Effector memory CD4-positive, alpha-beta T cell (primary cell): ENCODE measurements at places on chromosomes 7 and 10.

- no peaks in the 10 kb centered on the region for H3K36me3 ChIP-seq
- DNase-seq = peak; percentile 62
- H3K27ac ChIP-seq = peak overlapping the region; percentile 11
- peak overlapping the region; percentile 57 for H3K4me3 ChIP-seq
- H3K27me3 ChIP-seq = peaks cover 47% of the 10 kb centered on the region
These were observed 9.9 kb upstream of the SPAG6 start for GRCh38 chr10:22335173-22335933.

DNA sequence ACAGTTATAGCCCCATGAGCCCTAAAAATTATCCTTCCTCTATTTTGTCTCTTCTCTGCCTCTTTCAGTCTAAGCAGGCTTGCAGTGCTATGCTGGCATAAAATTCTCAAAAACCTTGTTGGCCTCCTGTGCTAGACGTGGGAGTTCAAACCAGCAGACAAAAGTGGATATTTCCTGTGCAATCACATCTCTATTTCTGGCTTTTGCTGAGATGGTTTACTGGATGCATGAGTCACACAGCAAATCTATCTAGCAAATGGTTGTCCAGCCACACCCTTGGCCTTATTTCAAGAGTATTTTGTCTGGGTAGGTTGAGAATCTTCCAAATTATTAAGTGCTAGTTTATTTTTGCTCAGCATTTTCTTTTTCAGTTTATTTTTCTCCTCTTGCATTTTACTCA, 370.8 kb downstream of the CDC14C start:
- no peaks in the 10 kb centered on the region for H3K27me3 ChIP-seq
- no peak overlapping the region for H3K4me3 ChIP-seq
- DNase-seq = no peak
- H3K27ac ChIP-seq = no peak overlapping the region

GRCh38 chr7:26081638-26082037, 70.4 kb upstream of the NFE2L3 start:
- peaks cover 8% of the 10 kb centered on the region for H3K27me3 ChIP-seq
- peaks cover 4% of the 10 kb centered on the region for H3K4me1 ChIP-seq
- H3K4me3 ChIP-seq = no peak overlapping the region
- no peaks in the 10 kb centered on the region for H3K36me3 ChIP-seq
- DNase-seq = no peak
- H3K27ac ChIP-seq = no peak overlapping the region

DNA sequence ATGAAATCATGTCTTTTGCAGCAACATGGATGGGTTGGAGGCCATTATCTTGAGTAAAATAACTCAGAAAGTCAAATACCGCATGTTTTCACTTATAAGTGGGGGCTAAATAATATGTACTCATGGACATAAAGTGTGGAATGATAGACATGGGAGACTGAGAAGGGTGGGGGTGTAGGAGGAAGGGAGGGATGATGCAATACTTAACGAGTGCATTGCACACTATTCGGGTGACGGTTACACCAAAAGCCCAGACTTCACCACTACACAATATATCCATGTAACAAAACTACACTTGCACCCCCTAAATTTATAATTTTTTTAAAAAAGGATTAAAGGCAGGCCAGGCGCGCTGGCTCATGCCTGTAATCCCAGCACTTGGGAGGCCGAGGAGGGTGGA, 13.6 kb downstream of the LGI1 start:
- no peak overlapping the region for H3K4me3 ChIP-seq
- no peak for DNase-seq
- H3K4me1 ChIP-seq = no peaks in the 10 kb centered on the region
- H3K27ac ChIP-seq = no peak overlapping the region
- no peaks in the 10 kb centered on the region for H3K36me3 ChIP-seq

- DNase-seq = no peak
- no peaks in the 10 kb centered on the region for H3K36me3 ChIP-seq
- no peak overlapping the region for H3K4me3 ChIP-seq
- no peak overlapping the region for H3K27ac ChIP-seq
- H3K27me3 ChIP-seq = no peaks in the 10 kb centered on the region
- H3K4me1 ChIP-seq = no peaks in the 10 kb centered on the region
These were observed 6.6 kb upstream of the ITIH2 start for GRCh38 chr10:7696545-7696944.

GRCh38 chr10:132706701-132707100, 79.2 kb downstream of the NKX6-2 start:
- H3K27me3 ChIP-seq = no peaks in the 10 kb centered on the region
- no peak overlapping the region for H3K4me3 ChIP-seq
- H3K27ac ChIP-seq = no peak overlapping the region

DNA sequence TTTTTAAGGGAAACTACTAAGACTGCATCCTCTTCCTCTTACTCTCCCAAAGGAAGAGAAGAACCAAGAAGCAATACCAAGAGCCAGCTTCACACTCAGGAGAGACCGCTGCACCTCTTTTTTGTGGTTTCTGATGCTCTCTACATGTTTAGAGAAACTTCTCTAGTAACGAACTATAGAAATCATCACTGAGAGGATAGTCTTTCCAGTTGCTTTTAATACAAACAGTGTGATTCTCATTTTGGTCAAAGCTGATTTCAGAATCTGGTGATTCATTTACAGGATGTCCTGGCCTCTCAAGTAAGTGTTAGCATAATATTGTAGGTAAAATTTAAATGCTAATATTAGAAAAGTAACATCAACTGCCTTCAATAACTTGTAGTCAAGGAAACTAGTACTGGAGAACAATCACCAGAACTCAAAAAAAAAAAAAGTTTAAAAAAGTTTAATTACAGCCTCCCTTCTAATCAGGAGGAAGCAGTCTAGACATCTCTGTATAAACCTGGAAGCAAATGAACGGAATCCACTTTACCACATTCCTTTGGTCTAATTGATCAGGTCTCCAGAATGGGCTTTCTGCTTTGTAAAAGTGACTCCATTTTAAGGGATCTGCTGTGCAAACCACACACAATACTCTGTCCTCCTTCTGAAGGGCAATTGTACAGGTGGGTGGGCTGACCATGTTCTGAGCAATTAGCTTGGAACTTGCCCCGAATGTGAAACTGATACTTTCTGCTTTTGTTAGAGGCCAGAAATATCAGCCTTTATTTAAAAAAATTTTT, 3.0 kb downstream of the LAMB1 start:
- no peaks in the 10 kb centered on the region for H3K36me3 ChIP-seq
- no peak overlapping the region for H3K4me3 ChIP-seq
- no peak overlapping the region for H3K27ac ChIP-seq
- H3K27me3 ChIP-seq = peaks cover 22% of the 10 kb centered on the region
- H3K4me1 ChIP-seq = peaks cover 13% of the 10 kb centered on the region
- no peak for DNase-seq

- no peaks in the 10 kb centered on the region for H3K36me3 ChIP-seq
- H3K4me3 ChIP-seq = no peak overlapping the region
- no peak for DNase-seq
- H3K27ac ChIP-seq = no peak overlapping the region
- no peaks in the 10 kb centered on the region for H3K4me1 ChIP-seq
These were observed 85.6 kb upstream of the CAPZA2 start for GRCh38 chr7:116776610-116777289.

- no peaks in the 10 kb centered on the region for H3K27me3 ChIP-seq
- H3K36me3 ChIP-seq = no peaks in the 10 kb centered on the region
- H3K27ac ChIP-seq = no peak overlapping the region
These were observed 27.7 kb downstream of the NCAPG2 start for GRCh38 chr7:158676906-158677305.

DNA sequence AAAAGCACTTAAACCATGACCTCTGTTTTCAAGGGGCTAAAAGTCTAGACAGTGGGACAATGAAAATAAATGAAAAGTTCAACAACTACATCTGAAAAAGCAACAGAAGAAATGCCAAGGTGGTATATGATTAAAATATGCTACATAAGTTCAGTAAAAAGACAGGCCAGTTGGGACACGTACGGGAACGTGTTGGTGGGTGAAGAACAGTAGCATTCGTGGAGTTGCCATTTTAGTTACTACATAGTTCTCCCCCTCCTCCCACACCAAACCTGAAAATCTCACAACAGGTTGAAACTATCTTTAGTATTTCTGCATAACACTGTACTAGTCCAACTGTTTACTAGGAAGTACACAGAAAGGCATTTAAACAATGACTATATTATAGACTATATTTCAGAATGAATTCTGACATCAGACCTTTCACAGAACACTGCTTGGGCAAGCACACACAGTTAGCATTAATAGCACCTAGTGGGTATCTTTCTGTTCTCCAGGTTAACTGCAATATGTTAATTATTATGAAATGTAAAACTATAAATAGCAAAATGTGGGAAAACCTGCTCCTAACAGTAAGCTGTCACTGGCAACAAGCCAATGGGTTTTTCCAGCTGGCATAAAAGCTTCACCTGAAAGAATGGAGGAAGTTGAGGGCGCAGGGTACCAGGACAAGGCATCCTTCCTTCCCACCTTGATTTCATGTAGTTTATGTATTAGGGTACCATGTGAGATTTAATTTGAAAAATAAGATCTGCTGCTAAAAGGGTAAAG, 135.0 kb downstream of the STRA8 start:
- H3K27ac ChIP-seq = no peak overlapping the region
- H3K36me3 ChIP-seq = peaks cover 7% of the 10 kb centered on the region
- no peak for DNase-seq
- no peaks in the 10 kb centered on the region for H3K27me3 ChIP-seq
- no peak overlapping the region for H3K4me3 ChIP-seq

DNA sequence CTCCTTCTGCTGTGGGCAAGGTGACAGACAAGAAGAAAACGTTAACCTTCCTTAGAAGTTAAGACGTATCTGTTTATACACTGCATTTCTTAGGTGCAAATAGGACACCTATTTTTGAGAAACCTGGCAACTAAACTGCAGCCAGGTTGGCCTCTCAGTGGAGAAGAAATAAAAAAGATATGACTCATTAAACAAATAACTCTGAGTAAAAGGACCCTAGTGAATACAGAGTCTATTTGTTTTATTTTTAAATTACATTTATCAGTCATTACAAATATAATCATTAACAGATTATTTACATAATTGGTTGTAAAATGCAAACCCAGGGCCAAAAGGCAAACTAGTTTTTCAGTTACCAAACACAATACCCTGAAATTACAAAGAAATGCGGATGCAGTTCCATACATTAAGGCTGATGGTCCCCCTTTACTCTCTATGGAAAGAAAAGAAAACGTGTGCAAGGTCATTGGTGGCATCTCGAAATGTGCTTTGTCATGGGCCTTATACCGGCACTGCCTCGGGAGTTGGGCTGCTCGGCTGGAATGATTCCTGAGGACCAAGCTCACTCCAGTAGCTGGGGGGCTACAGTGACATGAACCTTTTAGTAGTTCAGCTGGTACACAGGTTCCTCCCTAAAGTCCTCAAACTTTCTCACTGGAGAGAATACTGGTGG, 38.4 kb downstream of the ADRB1 start:
- no peaks in the 10 kb centered on the region for H3K27me3 ChIP-seq
- DNase-seq = no peak
- no peak overlapping the region for H3K27ac ChIP-seq
- H3K4me1 ChIP-seq = no peaks in the 10 kb centered on the region

GRCh38 chr7:44175730-44176129, 13.5 kb downstream of the GCK start:
- H3K27me3 ChIP-seq = no peaks in the 10 kb centered on the region
- no peak overlapping the region for H3K4me3 ChIP-seq
- no peaks in the 10 kb centered on the region for H3K4me1 ChIP-seq
- no peaks in the 10 kb centered on the region for H3K36me3 ChIP-seq
- H3K27ac ChIP-seq = no peak overlapping the region
- DNase-seq = no peak

DNA sequence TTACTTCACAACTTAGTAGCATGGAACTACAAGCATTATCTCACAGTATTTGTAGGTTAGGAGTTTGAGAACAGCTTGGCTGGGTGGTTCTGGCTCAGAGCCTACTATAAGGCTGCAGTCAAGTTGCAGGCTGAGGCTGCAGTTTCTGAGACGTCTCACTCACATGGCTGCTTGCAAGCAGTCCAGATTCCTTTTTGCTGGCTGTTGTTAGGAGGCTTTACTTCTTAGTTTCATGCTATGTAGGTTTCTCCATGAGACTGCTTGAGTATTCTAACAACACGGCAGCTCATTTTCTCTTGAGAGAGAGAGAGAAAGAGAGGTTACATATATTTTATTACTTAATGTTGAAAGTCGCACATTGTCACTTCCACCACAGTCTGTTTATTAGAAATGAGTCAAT, 1073.9 kb downstream of the NXPH1 start:
- H3K36me3 ChIP-seq = no peaks in the 10 kb centered on the region
- no peak overlapping the region for H3K4me3 ChIP-seq
- no peak for DNase-seq
- H3K4me1 ChIP-seq = no peaks in the 10 kb centered on the region
- no peak overlapping the region for H3K27ac ChIP-seq

DNA sequence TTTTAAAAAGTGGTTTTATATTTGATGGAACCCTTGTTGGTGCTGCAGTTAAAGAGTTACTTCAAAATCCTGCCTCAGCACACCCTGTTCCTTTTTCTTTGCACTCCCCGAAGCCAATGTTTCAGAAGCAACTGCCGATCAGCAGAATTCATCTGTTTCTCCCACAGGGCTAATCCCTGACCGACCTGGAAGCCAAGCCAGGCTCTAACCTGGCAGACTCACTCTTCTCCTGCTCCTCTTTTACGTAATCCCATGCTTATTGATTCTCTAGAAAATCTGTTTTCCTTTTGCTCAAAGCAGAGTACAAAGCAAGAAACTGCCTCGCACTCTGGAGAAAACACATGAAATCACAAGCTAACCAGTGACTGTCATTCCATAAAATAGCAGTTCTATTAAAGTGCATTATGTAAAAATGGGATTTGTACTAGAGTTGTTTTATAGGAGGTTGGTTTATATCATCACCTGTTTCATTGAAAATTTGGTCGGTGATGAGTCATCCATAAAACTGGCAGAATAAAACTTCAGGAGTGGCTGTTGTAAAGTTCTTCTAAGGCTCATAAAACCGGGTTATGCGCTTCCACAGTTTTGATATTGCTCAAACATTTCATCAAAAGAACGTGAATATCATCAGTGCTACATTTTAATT, 99.9 kb downstream of the CNTNAP2 start:
- DNase-seq = no peak
- H3K27ac ChIP-seq = no peak overlapping the region
